Stimulated activated CD8-positive, alpha-beta memory T cell treated with anti-CD3 and anti-CD28 coated beads, Interleukin-4, amount 100 ng/mL, for 4 hours (primary cell): ENCODE measurements at places on chromosomes 2 and 18.

DNA sequence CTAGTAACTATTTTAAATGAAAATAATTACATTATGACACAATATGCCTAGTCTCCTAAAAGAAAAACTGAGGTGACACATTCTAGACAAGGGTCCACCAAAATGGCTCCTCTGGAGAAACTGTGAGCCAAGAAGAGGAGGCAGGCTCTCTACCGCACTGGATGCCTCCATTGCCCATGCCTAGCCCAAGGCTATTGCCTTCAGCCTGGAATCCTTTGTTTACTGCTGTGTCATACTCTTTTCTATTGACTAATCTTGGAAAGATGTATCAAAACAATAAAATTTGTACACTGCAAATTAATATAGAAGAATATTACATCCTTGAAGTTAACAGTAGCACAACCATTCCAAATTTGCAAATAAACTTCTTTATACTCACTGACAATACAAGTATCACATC is 167.1 kb downstream of the RAB3GAP1 start:
- no peak for DNase-seq

- no peak for DNase-seq
Observed at GRCh38 chr2:18516112-18516511, 44.3 kb downstream of the RDH14 start.

DNA sequence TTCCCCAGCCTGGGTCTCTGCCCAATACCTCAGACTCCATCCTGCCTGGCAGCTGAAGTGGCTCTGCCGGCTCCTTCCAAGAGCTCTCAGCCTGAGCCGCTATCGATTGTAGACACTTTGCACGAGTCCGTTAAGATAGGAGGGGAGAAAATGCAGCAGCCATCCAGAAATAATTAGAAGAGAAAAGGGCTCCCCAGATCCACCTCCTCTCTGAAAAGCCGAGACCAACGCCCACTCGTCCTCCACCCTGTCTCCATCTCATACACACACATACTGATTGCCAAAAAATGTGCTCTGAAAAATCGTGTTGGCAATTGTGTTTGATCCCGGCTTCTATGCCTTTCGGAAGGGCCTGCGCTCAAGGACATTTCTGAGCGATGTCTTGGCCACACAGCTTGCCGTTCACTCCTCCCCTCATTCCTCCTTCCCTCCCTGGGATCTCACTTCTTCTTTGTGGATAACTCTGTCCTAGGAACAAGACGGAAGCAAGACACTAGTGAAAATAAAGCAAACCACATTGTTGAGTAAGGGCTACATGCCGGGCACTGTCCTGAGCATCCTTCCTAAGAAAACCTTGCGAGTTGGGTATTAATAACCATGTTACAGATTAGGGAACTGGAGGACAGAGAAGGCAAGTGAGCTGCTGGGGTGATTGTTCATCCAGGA is 372.8 kb upstream of the MYT1L start:
- DNase-seq, result no peak

GRCh38 chr18:5166606-5167280 is 30.3 kb downstream of the AKAIN1 start:
- no peak for DNase-seq

DNA sequence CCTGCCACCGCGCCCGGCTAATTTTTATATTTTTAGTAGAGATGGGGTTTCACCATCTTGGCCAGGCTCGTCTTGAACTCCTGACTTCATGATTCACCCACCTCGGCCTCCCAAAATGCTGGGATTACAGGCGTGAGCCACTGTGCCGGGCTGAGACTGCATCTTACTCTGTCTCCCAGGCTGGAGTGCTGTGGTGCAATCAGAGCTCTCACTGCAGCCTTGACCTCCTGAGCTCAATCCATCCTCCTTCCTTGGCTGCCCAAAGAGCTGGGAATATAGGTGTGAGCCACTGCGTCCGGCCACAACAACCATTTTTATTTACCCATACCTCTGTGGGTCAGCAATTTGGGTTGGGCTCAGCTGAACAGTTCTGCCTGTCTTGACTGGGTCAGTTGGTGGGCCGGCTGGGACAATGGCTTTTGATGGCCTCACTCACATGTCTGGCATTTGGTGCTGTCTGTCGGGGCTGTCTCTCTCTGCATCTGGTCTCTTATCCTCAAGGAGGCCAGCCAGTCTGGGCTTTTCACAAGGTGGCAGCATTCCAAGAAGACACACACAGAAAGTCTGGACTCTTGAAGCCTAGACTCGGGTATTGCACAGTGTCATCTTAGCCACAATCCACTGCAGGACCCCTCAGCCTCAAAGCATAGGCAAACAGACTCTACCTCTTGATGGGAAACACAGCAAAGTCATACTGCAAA is 116.8 kb upstream of the GATA6 start:
- no peak for DNase-seq

DNA sequence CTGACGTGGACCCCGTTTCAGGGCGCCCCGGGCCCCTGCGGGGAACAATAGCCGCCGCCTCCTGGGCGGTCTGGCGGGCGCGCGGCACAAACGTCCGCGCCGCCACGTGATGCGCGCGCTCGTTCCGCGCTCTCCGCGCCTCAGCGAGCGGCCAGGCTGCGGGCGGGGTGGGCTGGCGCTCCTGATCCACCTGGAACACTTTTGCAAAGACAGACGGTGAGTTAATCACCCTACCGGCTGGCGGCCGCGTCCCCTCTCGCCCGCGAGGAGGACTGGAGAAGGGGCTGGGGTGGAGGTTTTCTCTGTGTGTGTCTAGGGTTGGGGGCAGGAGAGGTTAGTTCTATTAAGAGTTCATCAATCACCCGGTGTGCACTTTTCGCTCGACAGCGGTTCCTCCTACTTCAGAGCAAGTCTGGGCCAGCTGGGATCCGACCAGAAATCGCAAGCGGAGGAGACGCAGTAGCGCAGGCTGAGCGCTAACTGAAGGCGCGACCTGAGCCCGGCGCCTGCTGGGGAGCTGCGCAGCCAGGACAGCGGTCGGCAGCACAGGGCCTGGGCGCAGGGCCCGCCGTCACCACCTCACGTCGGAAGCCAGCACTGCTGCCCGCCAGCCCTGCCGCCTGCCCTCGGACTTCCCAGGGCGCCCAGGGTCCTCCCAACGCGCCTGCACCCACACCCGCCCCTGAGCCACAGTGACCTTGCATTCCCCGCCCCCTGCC is 10.3 kb upstream of the HOXD1 start:
- DNase-seq, result no peak

DNA sequence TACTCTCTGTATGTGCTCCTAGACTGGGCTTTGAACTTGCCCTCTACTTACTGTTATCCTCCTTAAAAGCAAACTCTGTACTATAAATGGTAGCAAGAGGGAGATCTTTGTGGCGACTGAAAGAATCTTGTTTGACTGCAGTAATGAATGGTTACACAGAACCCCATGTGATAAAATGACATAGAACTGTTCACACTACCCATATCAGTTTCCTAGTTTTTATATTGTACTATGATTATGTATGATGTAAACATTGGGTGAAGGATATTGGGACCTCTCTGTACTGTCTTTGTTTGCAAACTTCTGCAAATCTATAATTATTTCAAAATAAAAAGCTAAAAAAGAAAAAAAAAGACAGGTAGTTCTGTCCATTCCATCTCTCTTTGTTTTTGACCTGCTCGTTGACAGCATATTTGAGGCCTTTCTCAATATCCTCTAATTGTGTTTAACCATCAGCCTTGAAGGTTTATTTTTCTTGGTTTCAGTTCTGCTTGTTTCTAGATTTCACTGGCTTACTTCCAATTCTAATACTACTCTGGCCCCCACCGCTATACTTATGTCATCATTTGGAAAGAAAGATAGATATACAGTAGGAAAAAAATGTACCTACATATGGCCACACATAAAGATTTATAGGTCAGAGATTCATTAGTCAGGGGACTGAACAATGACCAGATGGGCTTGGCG is 79.2 kb upstream of the MYO3B start:
- no peak for DNase-seq

DNA sequence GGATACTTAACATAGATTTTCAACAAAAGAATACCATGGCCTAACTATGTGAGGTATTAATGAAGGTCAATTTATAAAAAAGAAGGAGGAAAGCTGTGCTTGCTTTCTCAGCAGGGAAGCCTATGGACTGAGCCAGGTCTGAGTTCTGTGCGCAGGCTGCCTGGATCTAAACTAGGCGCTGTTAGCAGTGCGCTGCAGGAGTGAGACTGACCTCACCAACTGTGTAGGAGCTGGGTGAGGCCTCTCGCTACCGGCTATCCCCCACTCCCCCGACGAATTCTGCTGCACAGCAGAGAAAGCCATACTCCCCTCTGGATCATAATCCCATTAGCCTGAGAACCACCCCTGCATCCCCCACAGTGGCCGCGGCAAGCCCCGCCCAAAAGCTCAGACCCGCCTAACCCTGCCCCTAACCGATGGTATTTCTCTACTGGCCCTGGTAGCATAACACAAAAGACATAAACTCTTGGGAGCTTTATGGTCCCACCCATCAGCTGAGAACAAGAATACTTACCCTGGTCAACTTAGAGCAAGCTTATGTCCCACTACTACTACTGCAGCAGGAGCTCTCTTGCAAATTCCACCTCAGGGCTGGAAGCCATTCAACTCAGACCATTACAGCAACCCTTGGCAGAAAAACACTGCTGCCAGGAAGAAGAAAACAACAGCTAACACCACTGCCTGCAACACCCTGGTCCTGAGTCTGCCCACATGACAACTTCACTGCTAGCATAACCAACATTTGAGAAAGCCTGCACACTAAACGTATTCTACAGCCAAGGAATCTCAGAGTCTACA is 28.0 kb downstream of the SULT1C2 start:
- DNase-seq, result no peak

- no peak for DNase-seq
Observed at GRCh38 chr2:145930318-145930717, 1410.4 kb upstream of the ZEB2 start.

- no peak for DNase-seq
Observed at GRCh38 chr2:12555012-12555645, 161.6 kb upstream of the TRIB2 start.

DNA sequence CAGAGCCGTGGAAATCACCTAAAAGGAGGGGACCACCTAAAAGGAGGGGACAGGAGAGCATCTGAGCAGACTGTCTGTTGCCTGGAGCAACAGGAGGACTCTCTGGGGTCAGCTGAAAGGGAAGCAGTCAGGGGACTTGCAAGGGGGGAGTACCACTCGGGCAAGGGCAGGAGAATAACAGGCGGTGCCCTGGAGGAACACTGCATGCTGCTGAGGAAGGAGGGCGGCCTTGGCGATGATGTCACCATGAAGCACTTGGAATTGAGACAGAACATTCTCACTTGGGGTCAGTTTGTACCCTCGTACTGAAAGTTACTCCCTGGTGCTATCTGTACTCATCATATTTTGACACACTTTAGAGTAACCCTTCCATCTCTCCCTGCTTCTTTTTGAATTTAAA is 18.4 kb downstream of the SIX3 start:
- DNase-seq, result no peak

DNA sequence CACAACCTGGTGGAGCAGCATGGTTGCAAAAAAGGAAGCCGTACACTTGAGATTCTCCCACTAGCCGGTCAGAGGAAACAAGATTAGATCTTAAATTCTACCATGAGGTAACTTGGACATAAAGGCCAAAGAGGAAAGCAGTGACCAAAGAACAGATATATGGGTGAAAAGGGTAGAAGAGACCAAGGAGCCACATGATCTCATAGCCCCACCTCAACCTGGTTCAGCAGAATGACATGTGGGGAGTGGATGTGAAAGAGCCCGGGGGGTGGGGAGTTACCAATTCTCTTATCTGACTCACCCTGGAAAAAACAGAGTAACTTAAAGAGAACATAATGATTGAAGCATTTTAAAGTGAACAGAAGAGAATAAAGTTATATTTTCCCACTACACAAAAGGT is 683.0 kb downstream of the DSC3 start:
- DNase-seq, result no peak

GRCh38 chr2:17160594-17160993 is 357.6 kb downstream of the RAD51AP2 start:
- no peak for DNase-seq

- no peak for DNase-seq
Observed at GRCh38 chr2:28608500-28609424, 112.9 kb downstream of the PLB1 start.

GRCh38 chr2:127700527-127701192 is 637 bp upstream of the SFT2D3 start:
- DNase-seq, result no peak

DNA sequence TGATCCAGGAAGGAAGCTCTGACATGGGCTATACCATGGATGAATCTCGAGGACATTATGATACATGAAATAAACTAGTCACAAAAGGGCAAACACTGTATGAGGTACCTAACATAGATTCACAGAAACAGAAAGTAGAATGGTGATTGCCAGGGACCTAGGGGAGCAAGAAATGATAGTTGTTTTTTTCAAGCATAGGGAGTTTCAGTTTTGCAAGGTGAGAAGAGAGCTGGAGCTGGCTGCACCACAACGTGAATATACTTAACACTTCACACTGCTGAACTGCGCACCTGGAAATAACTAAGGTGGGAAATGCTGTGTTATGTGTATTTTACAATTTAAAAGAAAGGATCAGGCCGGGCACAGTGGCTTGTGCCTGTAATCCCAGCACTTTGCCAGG is 13.2 kb upstream of the AGAP1 start:
- no peak for DNase-seq

DNA sequence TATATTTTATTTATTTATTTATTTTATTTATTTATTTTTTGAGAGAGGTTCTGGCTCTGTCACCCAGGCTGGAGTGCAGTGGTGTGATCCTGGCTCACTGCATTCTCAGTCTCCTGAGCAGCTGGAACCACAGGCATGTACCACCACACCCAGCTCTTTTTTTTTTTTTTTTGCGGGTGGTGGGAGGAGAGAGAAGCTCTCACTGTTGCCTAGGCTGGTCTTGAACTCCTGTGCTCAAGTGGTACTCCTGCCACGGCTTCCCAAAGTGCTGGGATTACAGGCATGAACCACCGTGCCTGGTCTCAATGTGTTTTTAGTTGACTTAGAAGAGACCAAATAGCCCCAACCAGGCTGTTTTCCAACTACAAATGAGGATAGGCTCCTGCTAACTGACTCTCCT is 80.7 kb downstream of the PDCL3 start:
- no peak for DNase-seq

DNA sequence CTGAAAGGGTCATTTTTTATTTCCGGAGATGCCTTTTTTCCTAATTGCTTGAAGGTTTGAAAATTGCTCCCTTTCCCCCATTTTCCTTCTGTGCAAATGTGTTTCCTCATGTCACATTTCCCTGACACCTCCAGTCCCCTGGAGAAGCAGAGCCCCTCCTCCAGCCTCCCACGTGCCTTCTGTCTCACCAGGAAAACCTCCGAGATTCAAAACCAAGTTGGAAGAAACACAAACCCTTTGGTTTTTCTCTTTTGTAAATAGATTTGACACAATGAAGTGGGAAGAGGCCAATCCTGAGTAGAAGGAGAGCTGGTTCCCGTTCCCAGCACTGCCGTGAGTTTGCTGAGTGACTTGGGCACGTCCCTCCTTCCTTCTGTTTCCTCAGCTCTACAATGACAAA is 125.4 kb upstream of the MYCN start:
- no peak for DNase-seq

DNA sequence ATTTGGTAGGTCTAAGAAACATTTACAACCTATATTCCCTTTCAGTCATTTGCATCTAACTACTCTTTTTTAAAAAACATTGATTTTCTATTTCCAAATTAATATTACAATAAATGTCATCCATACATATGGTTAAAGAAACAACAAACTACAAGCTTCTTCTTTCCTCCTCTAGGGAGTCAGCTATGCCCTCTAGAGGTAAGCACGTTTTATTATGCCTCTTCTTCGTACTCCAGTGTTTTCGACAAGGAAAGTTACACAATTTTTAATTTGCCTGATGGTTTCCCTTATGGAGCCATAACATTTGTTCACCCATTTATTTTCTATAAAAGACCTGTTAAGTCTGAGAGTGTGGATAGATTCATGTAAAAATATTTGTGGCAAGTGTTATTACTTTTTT is 183.4 kb upstream of the CDH7 start:
- no peak for DNase-seq

GRCh38 chr2:195486520-195486919 is 170.5 kb upstream of the SLC39A10 start:
- no peak for DNase-seq
